ENCODE measurements at places on chromosomes 7 and 10.

- no peak for DNase-seq
Measured at GRCh38 chr10:27547047-27547446, 42.9 kb downstream of the RAB18 start.

DNA sequence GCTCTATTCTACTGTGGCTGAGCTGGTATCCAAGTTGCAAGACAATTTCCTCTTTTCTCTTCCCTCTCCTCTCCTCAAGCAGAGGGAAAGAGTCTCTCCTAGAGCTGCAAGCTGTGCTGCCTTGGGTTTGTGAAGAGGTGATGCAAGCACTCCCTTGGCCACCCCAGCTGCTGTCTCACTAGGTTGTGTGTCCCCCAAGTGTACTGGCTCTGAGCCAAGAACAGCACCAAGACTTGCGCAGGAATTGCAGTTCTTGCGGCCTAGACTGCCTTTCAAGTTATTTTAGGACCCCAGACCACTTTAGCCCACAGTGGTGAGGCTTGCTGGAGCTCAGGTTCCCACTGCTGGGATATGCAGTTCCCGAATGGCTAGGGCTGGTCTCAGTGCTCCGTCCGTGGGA is 411.6 kb downstream of the DPP6 start:
- DNase-seq: no peak

DNA sequence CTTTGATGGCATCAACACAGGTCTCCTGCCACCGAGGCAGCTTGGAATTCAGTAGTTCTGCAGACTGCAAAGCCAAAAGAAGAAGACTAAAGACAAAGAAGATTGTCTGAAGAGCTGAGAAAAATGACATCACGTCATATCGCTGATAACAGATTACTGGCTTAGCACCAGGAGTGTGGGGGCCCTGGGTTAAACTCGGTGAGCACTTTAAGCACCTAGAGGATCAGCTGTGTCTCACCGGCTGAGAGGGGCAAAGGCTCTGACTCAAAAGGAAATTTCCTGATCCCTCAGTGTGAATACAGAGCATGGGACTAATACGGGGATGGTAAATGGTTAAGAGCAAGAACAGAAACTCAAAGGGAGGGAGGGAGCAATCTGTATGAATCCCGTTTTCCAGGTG is 30.7 kb downstream of the BRI3 start:
- DNase-seq: no peak

DNA sequence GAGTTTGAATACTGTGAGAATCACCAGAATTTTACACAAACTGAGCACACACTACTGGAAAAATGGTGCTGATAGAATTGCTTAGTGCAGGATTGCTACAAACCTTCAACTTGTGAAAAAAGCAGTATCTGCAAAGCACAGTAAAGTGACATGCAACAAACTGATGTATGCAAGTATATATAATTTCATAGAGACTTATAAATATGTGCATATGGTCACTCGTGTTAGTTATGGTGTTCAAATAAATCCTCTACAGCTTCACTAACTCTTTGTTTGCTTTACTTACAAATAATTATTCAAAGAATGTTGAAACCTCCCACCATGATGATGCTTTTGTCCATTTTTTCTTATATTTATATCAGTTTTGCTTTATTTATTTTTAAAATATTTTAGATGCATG is 1130.9 kb upstream of the CELF2 start:
- no peak for DNase-seq

GRCh38 chr7:131327049-131327625 is 539 bp upstream of the MKLN1 start:
- DNase-seq: peak; percentile 73

- no peak for DNase-seq
Measured at GRCh38 chr10:108852211-108852610, 1071.1 kb downstream of the XPNPEP1 start.
